Activated CD8-positive, alpha-beta memory T cell treated with anti-CD3 and anti-CD28 coated beads, Interleukin-2, amount 50 U/mL, for 4 hours (primary cell): ENCODE measurements at places on chromosomes 3 and 15.

GRCh38 chr15:74631087-74631385, 15.4 kb downstream of the CLK3 start:
- no peak for DNase-seq

DNA sequence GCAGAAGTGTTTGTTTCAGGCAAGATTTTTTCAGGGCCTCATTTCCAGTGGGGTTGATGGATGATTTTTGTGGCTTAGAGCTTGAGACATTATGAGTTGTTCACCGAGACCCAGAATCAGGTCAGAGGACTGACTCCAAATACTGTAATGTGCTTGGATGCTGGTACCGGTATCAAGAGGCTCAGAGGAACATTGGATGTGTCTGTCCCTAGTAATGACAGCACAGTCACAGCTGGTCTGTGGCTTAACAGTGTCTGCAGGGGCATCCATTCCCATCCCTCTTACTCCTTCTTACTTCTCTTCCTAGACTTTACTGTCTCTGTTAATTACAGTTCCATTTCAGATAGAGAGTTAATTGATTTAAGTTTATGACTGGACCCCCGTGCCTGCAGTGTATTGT, 107.8 kb downstream of the PTPRG start:
- DNase-seq: no peak

GRCh38 chr15:34365836-34366235, 1.2 kb downstream of the LPCAT4 start:
- no peak for DNase-seq

DNA sequence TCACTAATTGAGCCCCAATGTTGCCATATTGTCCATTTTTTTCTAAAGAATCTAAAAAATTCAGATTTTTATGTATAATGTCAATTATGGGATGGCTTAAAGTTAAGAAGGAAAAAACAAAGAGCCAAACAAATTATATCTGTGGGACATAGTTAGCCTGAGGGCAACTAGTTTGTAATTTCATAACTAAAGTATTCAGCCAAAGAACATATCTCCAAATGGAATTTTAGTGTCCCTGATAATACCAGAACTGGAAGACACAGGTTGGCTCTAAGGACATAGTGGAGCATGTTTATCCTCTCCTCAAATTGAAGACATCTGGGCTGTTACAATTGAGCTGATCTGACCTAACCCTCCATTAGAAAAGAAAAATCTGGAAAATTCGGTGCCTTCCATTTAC, 144.2 kb downstream of the IL1RAP start:
- no peak for DNase-seq

DNA sequence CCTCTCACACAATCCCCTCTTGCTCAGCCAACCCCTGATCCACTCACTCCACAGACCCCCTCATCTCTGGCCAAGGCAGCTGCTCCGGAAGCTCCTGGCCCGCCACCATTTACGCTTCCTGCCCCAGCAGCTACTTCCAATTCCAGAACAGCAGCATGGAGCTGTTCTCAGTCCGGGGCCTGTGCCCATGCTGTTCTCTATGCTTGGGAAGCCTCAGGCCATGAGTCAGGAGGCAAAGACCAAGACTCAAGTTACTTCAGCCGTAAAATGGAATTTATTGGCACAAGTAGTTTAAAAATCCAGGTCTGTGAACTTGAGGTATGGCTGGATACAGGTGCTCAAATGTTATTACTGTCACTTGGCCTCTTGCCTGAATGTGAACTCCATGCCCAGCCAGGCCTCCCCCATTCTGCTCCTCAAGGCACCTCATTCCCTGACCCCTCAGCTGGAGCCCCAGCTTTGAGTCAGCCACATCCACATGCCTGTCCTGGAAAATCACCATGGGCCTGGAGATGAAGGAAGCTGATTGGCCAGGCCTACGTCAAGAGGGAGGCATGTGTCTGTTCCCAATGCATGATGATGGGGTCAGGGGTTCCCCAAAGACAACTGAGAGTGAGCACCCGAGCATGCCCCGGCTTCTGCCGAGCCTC, 31.4 kb upstream of the CACNA2D2 start:
- DNase-seq: no peak

DNA sequence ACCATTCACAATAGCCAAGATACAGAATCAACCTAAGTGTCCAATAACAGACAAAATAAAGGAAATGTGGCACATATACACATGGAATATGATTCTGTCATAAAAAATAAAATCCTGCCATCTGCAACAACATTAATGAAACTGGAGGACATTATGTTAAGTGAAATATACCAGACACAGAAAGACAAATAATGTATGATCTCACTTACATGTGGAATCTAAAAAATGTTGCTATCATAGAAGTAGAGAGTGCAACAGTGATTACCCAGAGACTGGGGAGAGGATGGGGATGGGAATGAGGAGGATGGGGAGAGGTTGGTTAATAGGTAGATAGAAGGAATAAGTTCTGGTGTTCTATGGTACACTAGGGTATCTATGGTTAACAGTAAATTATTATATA, 28.7 kb downstream of the MRPL3 start:
- no peak for DNase-seq

DNA sequence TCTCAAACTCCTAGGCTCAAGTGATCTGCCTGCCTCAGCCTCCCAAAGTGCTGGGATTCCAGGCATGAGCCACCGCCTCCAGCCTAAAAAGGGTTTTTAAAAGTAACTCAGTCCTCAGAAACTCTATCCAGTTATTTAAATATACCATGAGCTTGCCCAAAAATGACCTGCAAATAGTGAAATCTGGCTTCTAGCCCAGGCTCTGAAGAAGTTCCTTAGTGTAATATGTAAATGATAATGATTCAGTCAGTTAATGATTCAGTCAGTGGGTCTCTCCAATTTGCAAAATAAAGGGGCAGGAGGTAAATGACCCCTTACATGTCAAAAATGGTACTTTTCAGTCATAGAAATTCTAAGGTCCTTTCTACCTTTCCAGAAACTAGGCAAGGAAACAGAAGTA, 28.8 kb downstream of the LRRC2 start:
- no peak for DNase-seq

DNA sequence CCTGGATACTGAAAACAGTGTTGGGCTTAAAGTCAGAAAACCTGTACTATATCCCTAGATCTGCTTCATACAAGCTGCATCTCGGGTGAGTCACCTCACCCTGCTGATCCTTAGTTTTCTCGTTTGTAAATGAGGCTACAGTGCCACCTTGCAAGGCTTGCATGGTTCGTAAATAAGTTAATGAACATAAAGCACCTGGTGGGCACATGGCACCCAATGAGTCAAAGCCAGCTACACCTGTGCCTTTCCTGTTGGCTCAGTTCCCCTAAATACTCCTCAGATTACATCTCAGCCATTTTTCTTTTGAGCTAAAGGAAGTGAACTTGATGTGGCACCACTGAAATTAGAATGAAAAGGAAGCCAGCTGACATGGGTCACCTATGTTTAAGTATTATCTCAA, 26.5 kb downstream of the RTP1 start:
- no peak for DNase-seq

DNA sequence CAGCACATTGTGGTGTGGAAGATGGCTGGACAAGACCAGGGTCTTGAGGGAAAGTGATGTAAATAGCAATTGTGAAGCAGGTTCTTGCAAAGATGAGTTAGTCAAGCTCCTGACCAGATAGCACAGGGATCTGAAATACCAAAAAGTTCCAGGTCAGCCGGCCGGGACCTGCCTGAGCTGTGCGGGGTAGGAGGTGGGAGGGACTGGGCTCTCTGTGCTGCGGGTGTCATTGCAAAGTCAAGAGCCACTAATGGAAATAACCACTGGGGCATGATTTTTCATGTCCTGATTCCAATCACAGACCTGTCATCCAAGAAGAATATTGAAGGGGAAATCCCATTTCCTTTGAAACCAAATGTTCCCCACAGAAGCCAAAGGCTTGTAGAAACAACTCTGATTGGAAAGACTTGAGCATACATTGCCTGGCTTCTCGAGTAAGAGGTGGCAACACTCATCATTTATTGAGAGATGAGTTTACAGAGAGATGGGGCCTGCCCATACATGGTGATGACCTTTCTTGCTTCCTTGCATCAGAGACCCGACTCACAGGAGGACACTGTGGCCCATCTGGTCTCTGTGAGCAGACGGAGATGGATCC, 44.2 kb upstream of the KY start:
- no peak for DNase-seq

GRCh38 chr3:156412600-156412999, 142.3 kb downstream of the SSR3 start:
- DNase-seq: no peak

DNA sequence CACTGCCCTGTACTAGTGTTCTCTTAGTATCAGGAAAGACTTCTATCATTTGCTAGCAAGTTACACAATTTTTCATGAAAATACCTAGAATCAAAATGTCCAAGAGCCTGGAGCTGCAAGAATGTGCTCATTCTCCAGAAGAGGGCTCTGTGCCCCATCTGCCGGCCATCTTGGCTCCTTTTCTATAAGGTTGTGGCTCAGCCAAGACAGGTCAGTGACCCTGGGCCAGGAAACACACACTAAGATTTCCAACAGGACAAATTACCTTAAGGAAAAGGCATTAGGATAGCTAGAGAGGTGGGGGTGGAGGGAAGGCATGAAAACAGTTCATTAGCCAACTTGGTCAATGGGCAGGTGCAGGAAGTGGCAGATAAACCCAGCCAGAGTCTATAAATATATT, 20.7 kb downstream of the TIMP4 start:
- DNase-seq: no peak

GRCh38 chr3:151992326-151993041, 119.0 kb downstream of the SUCNR1 start:
- no peak for DNase-seq

- no peak for DNase-seq
Observed at GRCh38 chr3:184262764-184263179, 1.4 kb upstream of the CAMK2N2 start.

- DNase-seq: no peak
Observed at GRCh38 chr3:163914567-163914966, 1163.7 kb downstream of the SI start.

GRCh38 chr3:193938613-193939012, 197.3 kb upstream of the HES1 start:
- no peak for DNase-seq

GRCh38 chr3:153245661-153246060, 83.6 kb downstream of the RAP2B start:
- DNase-seq: no peak

DNA sequence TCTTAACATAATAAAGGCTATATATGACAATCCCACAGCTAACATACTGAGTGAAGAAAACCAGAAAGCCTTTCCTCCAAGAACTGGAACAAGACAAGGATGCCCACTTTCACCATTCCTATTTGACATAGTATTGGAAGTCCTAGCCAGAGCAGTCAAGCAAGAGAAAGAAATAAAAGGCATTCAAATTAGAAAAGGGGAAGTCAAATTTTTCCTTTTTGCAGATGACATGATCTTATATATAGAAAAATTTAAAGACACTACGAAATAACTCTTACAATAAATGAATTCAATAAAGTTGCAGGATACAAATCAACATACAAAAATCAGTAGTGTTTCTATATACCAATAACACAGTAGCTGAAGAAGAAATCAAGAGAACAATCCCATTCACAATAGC, 42.2 kb upstream of the CP start:
- no peak for DNase-seq

DNA sequence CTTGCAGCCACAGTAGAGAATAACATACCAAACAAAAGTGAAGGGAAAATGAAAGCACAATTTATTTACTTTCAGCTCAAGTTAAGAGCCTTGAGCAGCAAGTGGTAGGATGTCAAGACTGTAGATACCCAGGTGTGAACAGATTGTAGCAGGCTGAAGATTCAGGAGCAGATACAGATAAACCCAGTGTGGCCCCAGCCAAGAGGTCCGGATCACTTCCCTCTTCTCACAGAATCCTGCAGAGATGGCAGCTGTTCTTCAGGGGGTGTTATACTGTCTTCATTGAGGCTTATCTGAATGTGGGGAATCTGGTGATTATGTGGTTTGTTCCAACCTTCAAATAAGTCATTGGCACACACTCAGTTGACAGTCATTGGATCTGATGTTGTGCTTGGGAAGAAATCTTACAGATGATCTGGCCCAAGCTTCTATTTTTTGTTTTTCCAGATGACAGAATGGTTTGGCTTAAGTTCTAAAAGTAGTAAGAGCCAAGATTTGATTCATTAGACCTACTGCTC, 2.2 kb downstream of the STARD9 start:
- DNase-seq: no peak

- DNase-seq: no peak
Observed at GRCh38 chr15:63572749-63573464, 24.3 kb upstream of the FBXL22 start.

DNA sequence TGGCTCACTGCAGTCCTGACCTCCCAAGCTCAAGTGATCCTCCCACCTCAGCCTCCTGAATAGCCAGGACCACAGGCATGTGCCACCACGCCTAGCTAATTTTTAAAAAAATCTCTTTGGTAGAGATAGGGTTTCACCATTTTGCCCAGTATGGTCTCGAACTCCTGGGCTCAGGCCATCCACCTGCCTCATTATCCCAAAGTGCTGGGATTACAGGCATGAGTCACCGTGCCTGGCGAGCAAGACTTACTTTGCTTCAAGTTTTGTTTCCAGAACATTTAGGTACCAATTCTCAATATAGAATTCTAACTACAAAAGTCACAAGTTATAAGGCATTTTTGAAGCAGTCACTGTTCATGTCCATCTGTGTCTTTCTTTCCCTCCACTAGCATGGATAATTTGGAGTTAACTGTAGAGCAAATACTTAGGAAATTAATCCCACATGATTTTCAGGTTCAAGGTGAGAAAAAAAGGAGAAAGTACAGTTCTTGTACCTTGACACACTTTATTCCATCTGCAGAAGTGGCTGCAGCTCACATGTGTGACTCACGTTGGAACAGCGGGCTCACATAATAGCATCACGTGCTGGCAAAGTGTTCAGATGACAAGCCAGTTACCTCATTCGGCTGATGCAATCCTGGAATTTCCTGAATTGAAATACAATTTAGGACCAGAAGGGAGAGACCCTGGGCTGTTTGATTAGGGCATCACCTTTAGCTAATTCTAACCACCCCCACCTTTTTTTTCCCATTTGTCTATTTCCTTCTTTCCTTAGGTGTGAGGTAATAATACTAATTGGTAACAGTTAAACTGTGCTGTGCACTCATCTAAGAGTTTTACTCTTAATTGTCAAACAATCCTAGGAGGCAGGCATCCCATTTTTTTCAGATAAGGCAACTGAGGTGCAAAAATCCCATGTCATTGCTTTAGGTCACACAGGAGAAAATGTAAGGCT, 46.9 kb upstream of the NEDD4 start:
- no peak for DNase-seq
